Kidney glomerular epithelial cell (primary cell): ENCODE measurements at places on chromosomes 1 and 21.

DNA sequence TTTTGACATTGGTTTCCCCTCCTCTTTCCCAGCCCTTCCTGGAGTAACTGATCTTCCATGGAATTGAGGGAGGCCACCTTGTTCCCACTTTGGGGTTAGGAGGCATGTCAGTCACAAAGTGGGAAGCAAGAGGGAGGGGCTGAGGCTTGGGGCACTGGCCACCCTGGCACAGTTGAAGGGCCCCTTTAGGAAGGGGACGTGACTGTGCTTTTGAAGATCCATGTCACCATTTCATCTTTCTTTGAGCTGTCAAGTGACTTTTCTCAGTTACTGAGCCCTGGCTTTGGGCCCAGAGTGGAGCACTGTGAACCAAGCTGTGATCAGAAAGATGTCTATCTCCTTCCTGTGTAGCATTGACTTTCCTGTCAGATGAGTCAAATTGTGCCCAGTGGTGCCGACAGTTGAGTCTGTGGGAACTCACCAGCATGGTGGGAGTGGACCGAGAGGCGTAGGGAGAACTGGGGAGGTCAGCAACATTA, 38.5 kb upstream of the TDRD10 start:
- no peak for DNase-seq

- DNase-seq: no peak
Observed at GRCh38 chr1:236144033-236144432, 1.7 kb downstream of the GPR137B start.

GRCh38 chr1:42504535-42505128, 41.5 kb downstream of the CCDC30 start:
- no peak for DNase-seq

DNA sequence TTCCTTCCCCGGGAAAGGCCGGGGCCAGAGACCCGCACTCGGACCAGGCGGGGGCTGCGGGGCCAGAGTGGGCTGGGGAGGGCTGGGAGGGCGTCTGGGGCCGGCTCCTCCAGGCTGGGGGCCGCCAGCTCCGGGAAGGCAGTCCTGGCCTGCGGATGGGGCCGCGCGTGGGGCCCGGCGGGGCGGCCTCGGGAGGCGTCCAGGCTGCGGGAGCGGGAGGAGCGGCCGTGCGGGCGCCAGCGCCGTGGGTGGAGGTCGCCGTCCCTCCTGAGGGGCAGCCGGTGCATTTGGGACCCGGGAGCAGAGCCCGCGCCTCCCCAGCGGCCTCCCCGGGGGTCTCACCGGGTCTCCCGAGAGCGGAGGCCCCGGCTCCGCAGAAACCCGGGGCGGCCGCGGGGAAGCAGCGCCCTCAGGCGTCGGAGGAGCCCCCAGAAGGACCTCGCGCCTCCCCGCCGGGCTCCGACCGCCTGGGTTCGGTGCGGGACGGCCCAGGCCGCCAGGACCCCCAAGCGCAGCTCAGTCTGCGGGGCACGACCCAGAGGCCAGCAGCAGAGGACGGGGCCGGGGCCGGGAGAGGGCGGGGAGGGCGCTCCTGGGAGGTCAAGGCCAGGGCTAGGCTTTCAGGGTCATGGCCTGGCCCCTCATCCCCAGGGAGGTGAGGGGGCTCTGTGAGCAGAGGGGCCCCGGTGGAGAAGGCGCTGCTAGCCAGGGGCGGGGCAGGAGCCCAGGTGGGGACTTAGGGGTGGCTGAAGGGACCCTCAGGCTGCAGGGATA, 7.2 kb upstream of the SLX9 start:
- DNase-seq: no peak

- DNase-seq: no peak
Observed at GRCh38 chr1:84972377-84972987, 24.4 kb downstream of the MCOLN2 start.

DNA sequence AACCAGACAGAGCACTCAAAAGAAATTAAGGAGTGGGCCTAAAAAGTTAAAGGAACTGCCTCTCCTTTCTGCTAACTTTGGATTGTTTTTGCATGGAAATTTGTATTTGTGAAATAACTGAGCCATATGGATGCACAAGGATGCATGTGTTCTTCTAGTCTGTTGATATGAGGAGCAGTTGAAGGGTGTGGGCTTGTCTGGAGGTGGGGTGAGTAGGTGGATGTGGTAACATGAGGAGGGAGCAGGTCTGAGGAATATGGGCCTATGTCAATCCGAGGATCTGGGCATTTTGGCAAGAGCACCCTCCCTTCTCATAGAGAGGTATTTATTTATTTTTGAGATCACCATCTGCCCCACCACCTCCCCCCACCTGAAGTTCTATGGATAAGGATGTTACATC, 13.4 kb downstream of the CACNA1E start:
- DNase-seq: no peak

GRCh38 chr1:166822385-166822784, 16.9 kb upstream of the POGK start:
- DNase-seq: no peak

GRCh38 chr1:4506591-4506990, 147.8 kb upstream of the AJAP1 start:
- no peak for DNase-seq

DNA sequence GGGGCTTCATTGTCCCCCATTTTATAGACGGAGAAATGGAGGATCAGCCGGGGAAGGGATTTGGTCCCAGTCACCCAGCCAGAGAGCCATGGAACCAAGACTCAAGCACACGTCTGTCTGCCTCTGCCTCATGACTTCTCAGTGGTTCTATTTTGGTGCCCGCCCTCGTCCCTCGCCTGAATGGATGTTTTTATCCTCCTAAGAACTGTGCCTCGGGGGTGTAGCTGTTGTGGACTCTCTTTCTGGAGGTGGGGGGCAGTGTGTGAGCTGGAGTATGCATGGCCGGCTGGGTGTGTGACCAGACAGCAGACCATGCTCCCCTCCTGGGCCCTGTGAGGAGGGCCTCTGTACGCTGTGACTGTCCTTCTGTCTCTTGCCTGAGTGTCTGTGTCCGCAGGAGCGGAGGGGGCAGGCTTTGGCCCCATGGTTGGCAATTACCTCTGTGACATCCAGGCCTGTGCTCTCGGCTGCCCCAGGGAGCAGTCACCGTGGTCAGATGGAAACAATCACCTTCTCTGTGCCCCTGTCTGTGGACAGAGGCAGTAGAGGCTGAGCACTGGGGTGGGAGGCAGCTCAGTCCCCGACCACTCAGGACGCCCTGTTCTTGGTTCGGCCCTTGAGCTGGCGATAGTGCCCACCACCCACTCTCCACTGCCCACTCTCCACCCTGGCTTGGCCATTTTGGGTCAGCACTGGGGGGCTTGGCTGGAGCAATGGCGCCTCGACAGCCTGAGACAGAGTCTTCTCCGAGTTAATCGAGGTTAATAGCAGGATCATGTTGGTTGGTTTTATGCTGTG, 20.4 kb downstream of the WNT4 start:
- DNase-seq: no peak

DNA sequence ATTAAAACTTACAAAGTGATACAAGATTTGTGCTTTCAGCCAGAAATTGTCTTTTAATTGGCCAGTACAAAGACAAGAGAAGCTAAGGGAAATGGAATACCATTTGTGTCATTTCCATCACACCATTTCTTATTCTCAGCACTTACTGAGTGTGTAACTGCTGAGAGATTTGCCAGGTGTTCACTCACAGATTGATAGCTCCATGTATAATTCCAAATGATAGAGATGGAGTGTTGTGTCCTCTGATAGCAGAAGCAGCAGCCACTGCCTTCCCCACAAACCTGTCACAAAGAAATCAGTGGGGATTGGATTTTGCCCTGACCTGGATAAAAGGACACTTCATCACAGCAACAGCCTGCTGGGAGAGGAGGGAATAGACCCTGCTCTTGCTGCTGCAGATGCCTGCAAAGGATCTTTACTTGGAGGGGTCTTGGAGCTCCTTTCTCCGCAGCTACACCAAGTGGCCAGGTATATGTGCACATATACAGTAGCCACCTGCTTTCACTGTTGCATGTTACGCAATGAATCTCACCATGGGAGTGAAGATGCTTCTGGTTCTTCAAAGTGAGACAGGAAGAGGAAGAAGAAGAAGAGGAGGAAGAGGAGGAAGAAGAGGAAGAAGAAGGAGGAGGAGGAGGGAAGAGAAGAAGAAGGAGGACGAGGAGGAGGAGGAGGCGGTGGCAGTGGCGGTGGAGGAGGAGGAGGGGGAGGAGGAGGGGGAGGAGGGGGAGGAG, 78.7 kb upstream of the KCNJ15 start:
- DNase-seq: no peak

DNA sequence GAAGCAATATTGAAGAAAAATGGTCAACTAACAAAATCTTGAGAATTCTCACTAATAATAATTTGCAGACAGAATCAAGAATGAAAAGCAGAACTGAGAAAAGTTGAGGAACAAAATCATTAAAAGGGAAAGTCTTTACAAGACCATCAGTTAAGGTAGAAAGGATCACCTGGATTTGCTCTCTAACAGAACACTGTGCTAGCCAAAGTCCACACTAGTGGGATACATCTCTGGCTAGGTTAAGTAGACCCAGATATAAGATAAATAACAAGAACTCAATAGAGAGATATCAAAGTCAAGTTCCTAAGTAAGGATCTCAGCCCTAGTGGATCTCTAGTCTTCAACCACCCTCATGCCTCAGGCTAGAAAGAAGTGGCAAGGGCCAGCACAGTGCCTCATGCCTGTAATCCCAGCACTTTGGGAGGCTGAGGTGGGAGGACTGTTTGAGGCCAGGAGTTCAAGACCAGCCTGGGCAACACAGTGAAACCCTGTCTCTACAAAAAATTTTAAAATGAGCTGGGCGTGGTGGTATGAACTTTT, 19.6 kb downstream of the IPP start:
- no peak for DNase-seq

- no peak for DNase-seq
Observed at GRCh38 chr1:147491098-147491497, 50.2 kb upstream of the BCL9 start.

GRCh38 chr1:19407494-19408096, 77.7 kb downstream of the CAPZB start:
- DNase-seq: no peak

DNA sequence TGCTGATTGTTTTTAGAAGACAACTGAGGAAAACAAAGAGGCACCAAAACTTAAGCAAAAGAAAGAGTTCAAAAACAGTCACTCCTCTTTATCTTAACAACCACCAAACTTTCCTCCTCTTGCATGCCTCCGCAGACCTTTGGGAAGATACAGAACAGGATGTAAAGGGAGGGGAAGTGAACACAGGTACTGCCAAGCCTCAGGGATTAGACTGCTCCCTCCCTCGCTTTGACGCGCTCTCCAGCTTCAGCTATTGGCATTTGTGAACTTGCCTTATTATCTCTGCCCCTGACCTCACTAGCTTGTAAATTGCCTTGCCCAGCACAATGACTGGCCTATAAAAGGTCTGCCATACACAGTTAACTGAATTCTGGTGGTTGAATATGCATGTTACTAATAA, 4.8 kb upstream of the SRP9 start:
- DNase-seq: peak; percentile 67

DNA sequence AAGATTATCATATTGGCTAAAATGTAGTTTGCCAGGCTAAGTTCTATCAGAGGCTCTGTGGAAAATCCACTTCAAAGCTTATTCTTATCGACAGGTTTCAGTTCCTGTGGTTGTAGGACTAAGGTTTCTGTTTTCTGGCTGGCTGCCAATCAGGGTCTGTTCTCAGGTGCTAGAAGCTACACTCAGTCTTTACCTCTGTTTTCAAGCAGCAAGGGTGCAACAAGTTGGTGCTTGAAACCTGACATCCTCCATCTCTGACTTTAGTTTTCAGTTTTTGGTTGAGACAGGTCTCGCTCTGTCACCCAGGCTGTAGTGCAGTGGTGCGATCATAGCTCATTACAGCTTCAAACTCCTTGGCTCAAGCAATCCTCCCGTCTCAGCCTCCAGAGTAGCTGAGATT, 15.3 kb upstream of the TMCO2 start:
- no peak for DNase-seq

- no peak for DNase-seq
Observed at GRCh38 chr1:63277195-63278192, 44.9 kb upstream of the FOXD3 start.

- DNase-seq: no peak
Observed at GRCh38 chr21:42500736-42501135, 4.7 kb upstream of the RSPH1 start.

- no peak for DNase-seq
Observed at GRCh38 chr21:36330904-36331303, 10.9 kb downstream of the MORC3 start.

DNA sequence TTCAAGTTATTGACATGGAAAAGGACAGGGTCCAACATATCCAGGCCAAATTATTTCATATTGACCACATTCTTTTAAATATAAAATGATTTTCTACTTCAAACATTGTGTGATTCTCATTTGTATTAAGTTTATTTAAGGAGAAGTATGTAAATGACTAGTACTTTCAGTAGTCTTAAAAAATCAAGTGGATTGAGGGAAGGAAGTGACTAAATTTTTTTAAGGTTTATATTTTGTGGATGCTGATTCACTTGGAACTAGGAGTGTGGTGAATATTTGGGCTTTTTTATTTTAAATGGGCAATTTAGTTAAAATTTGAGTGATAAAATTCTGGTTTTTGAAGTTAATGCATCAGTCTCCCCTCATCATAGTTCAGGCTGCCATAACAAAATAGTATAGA, 10.1 kb downstream of the PRRC2C start:
- DNase-seq: no peak

DNA sequence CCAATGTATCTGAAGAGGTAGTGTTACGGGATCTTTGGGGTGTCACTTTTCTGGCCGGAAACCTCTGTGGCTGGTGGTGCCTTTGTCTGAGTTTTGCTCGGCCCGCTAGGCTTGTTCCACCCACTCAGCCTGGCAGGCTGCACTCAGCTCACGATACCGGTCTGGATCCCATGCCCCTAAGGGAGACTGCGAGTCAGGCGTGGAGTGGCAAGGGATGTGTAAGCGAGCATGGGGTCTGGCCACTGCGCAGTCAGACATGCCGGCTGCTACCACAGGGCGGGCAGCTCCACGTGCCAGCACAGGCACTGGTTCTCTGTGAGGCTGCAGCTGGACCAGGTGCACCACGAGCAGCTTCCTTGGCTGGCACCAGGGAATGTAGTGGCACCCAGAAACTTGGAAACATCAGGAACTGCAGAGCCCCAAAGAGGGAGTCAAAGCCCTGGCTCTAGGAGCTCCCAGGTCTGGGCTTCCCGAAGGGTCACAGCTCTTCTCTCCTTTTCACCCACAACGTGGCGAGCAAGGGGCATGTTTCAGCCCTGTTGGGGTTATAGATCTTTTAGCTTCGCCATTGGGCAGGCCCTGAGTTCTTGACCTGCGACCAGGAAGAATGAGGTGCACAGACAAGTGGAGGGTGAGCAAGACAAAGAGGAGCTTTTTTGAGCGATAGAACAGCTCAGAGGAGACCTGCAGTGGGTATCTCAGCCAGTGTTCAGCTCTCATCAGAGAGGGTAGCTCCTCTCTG, 23.8 kb upstream of the LRRC8C start:
- no peak for DNase-seq

DNA sequence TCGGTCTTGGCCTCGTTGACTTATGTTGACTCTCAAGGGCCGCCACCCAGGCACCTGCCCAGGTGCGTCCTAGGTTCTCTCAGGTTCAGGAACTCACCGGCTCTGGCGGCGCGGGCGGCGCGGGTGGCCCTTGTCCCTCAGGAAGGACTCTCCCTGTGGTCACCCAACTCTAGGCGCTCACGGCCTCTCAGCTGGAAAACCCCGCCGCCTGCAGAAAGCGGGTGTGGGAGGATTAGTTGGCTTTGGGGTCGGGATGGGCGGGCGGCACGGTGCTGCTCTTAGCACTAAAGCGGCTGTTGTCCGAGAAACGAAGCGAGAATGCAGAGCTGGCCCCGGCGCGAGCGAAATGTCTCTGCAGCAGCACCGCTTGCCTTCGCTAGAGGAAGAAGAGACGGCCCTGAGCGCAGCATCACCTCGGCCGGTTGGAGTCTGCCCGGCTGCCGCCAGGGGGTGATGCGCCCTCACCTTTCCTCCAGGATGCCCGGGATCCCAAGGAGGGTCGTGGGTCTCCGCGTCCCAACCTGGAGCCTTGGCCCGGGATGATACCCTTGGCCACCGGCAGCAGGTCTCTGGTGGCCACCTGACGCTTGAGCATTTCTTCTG, 8.1 kb upstream of the TADA1 start:
- DNase-seq: peak; percentile 38
